Skin of body (tissue), 3 donors: ENCODE measurements at places on chromosomes 12 and 14.

DNA sequence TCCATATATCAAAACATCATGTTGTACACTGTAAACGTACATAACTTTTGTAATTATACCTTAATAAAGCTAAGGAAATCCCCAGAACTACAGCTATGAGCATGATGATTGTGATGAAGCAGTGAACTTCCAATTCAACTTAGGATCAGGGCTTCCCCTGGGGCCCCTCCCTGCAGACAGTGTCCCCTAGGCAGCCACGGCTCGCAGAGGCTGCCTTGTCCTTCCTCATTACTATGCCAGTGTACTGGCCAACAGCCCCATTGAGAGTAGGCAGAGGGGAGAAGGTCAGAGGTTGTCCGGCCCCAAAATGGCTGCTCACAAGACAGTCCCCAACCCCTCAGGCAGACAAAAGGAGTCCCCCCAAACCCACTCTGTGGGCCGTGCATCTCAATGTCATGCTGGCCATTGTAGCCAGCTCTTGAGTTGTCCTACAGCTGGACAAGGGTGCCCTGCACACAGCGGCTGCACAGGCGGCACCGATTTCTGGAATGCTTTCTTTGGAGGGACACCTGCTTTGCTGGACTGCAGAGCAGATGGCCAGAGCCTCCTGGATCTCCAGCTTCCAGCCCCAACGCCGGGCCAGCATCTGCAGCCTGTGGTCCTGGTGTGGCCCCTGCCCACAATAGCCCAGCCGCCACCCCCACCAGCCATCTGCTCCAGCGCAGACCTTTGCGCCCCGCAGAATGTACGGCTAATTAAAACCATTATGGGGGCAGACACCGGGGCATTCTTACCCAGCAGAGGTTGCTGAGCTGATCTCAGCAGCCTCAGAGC lies 46.1 kb downstream of the NIN start:
- DNase-seq: no peak

GRCh38 chr12:123973552-123974341 lies 732 bp downstream of the ZNF664 start:
- DNase-seq: no peak

DNA sequence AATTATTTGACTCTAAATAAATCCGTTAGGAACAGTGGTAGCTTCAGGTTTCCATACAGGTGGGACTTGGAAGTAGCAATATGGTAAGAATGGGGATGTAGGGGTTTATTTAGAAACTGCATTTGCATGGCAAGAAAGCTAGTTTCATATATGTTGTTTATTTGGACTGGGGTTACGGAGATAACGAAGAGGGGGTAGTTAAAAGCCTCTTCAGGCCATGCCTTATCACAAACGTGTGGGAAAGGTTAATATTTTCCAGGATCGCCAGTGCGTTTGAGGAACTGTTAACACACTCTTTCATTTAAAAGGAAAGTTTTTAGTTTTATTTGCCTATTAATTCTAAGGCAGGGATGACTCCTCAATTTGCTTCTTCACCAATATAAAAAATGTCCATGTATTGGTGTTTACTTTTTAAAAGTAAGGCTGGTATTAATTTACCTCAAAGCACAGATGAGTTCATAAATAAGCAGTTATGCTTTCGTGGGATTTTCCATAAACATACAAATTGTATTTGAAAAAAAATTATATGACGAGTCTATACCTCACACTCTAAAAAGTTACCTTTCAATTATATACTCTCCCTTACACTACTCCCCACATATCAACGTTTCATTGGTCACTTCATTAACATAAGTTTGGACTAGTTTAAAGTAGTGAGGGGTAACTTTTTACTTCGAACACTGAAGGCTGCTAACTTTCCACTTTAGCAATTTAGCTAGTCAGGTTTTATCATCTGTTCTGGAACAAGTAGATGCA lies 814 bp downstream of the RAB2B start:
- no peak for DNase-seq

DNA sequence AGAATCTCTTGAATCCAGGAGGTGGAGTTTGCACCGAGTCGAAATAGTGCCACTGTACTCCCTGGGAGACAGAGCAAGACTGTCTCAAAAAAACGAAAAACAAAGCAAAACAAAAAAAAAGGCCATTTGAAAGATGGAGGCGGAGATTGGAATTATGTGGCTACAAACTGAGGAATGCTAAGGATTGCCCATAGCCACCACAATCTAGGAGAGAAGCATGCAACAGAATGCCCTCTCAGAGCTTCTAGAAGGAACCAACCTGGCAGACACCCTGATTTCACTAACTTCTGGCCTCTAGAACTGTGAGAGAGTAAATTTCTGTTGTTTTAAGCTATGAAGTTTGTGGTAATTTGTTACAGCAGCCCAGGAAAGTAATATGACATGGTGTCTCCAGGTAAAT lies 50.1 kb upstream of the LIMA1 start:
- no peak for DNase-seq

DNA sequence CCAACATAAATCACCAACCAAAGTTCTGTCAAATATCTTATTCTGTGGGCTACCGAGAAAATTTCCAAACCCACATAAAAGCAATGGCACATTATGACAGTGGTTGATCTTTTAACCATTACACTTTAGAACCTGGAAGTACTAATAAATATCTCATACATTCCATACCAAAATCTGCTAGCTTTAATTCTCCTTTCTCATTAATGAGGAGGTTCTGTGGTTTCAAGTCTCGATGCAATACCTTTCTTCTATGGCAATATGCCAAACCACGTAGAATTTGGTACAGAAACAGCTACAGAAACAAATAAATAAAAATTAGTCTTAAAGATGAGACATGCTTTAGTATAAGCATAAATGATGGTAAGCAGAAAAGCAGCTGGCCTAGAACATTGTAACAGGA lies 100.7 kb downstream of the ELK3 start:
- DNase-seq: no peak

DNA sequence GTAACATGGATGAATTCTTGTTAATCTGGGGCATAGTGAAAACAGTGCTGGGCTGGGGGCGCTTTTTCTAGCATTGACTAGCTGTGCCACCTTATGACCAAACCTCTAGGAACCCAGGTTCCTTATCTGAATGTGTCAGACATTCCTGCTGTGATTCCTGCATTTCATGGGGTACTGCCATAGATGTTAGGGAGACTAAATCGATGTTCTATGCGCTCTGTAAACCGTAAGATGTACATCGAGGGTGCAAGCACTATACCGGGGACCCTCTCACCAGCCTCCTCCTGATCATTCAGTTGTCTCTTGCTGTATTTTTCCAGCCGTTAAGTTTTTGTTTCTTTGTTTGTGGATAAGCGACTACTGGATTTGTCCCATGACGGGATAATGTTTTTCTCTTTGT lies 170.9 kb upstream of the PARP11 start:
- no peak for DNase-seq

- no peak for DNase-seq
Measured at GRCh38 chr12:15131431-15131830, 89.8 kb downstream of the RERG start.

GRCh38 chr12:87439990-87440827 lies 589.0 kb downstream of the C12orf50 start:
- DNase-seq: peak; percentile 10

DNA sequence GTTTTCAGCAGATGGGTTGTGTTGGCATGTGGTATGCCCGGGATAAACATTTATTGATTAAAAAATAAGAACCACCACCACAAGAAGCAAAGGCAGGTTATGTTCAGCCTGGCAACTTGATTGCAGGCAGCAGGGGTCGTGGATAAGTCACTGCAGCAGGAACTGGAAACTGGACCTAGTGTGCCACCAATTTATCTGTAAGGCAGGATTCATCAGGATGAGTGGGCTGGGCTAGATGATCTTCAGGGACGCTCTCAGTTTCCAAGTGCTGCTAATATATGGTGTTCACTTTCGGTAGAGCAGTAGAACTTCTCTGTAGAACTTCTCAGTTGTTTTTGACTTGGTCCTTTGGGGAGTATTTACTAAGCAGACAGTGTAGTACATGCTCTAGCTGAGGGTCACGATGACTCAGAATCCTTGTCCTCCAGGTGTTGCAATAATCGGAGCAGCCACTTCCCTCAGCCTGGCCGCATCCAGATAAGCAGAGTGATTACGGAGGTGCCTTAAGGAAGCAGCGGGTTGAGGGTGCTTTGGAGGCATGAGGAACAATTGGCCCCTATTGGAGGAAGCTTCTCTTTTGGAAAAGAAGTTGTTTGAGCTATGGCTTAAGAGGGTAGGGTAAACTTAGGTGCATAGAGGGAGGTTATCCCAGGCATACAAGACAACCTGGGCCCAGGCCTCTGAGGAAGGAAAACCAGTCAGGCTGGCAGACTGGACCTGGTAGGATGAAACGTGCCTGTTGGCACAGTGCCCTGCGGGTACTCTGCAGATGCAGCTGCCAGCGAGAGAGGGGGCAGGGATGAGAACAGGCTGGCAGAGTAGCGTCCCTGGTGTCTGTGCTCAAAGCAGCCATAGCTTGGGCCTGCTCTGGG lies 104.0 kb downstream of the GPR135 start:
- DNase-seq: no peak

DNA sequence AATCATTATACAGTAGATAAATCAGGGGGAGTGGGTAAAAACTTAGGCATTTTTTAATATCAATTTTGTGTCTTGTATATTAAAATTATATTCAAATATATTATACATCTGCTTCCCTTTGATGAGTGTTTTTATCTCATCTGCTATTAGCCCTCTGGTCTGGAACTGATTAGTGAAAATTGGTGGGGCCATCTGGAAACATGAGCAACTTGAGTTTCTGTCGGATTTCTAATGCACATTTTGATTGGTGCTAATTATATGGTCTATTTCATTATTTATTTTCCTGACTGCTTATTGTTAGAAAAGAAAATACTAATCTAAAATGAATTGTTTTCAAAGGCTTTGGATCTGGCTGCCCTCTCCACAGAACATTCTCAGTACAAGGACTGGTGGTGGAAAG lies 28.2 kb downstream of the TTC8 start:
- DNase-seq: no peak

GRCh38 chr12:111975161-111975931 lies 37.6 kb downstream of the TMEM116 start:
- DNase-seq: no peak
